Foreskin melanocyte (primary cell): ENCODE measurements at places on chromosomes 16 and 17.
A peak's percentile ranks its signal among the peaks of the same experiment; 100 is the strongest.

- no peak for DNase-seq
Observed at GRCh38 chr16:12426122-12426521, 377.6 kb downstream of the CPPED1 start.

GRCh38 chr17:77304051-77304745 is 163.4 kb downstream of the SEC14L1 start:
- DNase-seq: no peak

- DNase-seq: no peak
Observed at GRCh38 chr16:82358606-82359221, 188.7 kb upstream of the MPHOSPH6 start.

GRCh38 chr16:75088216-75088615 is 28.4 kb downstream of the LDHD start:
- DNase-seq: no peak

- DNase-seq: no peak
Observed at GRCh38 chr17:29368926-29369325, 21.2 kb upstream of the TAOK1 start.

DNA sequence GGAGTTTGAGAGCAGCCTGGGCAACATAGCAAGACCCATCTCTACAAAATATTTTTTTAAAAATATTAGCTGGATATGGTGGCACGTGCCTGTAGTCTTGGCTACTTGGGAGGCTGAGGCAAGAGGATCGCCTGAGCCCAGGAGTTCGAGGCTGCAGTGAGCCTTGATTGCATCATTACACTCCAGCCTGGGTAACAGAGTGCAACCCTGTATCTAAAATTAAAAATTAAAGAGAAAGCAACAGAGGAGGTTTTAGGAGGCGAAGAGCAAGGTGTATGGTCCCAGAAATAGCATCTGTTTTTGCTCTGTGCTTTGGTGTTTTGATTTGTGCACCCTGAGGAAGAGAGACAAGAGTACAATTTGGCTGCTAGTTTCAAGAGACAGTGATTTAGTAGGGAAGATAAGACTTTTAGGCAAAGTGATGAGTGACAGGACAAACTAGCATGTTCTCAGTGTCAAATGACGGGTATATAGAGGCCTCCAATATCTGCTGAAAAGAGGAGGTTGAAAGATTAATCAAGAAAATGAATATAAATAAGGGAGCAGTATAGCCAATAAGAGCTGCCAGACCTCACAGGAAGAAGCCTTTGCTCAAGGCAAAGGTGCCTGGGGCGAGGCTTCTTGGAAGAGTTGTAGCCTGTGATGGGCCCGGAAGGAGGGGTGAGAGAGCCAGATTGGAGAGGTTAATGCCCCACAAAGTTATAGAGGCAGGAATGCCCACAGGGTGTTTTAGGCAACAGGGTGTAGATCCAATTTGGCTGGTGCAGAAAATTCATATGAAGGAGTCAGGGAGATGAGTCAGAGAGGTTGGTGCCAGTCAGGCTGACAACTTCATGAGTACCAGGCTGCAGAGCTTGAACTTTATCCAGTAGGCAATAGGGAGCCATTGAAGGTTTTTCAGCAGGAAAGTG is 11.4 kb downstream of the HLF start:
- no peak for DNase-seq

- no peak for DNase-seq
Observed at GRCh38 chr16:68793401-68793857, 49.9 kb upstream of the TANGO6 start.

DNA sequence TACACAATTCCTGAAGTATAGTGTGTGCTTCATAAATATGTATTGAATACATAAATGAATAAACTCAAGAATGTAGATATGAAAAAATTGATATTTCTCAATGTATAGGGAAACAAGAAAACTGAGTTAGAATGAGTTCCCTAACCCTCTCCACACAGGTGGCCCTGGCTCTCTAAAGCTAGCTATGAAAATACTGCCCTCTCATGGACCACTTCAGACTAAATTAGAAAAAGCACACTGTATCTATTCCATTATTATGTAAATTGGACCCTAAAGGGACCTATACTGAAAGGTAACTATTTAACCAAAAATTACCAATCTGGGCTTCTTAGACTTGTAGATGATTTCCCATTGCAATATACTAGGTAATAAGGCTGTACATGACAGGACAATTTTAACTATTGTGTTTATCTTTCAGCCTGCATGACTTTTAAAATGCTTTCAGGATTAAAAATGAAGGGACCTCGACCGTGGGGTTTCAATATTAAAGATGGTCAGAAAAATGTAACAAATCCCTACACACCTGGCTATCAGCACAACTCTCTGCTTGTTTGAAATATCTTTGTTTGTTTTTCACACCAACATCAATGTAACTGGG is 672.5 kb upstream of the KIF2B start:
- no peak for DNase-seq

DNA sequence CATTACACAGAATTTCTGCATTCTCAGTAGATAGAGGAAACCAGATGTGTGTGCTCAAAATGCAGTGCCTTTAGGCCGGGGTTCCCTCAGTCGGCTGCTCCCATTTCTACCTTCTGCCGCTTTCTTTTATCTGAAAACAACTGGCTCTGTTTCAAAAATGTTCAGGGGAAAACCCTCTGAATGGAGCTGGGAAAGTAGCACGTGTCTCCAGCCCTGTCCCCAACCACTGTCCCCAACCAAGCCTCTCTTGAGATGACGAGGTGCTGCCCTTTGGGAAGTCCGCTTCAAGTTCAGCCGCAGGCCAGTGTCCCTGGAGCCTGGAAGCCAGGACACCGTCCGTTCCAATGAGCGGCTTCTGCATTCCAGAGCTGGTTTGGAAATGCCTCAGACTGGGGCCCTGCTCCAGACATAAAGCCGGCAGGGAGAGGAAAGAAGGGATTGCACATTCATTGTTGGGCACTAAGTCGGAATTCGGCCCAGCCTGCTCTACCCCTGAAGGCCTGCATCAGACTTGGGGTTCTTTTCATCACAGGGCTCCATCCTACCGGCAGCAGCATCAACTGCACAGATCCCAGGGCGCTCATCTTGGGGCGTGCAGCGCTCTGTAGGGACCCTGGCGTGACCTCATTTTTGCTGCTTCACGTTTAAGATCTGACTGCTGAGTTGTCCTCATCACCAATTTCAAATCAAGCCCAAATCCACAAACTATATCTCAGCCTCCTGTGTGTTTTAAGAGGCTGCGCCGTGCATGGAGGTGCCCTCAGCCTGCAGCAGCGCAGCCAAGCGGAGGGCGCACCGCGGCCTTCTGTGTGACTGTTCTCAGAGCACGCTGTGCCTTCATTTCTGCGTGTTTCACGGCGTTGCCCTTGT is 111.3 kb downstream of the BANP start:
- no peak for DNase-seq

DNA sequence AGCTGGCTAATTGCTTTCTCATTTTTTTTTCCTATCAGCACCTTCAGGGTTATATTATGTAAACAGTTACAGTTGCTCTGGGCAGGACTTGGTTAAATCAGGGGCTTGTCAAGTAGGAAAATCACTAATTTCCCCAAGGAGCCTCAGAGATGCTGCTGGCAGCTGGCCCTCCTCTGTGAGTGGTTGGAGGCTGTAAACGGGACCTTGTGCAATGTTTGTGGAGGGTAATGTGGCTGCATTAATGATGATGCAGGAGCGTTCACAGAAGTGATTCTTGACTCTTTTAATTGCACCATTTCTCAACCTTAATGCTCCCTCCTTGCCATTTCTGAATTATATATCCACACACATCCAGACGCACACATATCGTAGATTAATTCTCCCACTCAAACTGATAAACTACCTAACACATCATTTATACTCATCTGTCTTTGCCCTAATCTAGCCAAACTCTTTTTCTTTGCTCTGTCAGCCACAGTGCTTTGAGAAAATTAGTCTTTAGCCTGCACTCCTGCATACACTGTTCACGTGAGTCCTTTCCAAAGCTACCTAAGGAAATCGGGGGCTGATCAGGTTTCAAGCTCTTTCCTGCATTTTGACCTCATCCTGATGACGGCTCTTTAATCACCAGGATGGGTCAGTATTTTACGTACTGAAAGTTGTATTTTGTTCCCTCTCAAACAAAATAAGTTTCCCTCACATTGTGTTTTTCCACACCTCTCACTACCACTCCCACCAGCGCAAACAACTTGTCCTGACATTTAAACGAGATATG is 154.4 kb upstream of the PIRT start:
- no peak for DNase-seq

DNA sequence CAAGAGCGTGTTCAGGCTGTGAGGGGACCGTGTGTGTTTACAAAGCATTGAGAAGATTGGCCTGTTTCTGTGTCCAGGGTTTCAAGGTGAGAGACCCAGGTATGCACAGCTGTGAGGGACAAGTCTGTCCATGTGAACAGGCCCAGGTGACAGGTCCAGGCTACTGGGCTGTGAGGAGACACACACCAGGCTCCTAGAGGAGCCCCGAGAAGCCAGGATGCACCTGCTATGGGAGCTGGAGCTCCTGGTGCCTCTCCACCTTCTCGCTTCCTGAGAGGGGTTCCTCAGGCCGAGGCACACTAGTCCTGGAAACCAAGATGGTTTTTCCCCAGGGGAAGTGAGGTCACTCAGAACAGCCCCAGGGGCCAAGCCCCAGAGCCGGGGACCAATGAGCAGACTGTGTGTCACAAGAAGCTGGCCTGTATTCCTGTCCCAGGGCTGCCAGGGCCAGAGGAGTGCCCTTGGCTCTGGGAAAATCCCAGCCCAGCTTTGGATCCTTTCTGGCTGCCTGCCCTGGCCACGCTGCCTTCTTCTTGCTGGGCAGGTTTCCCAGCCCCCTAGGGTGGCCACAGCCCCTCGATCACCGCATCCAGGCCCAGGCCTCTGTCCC is 153.4 kb upstream of the PLCG2 start:
- no peak for DNase-seq

DNA sequence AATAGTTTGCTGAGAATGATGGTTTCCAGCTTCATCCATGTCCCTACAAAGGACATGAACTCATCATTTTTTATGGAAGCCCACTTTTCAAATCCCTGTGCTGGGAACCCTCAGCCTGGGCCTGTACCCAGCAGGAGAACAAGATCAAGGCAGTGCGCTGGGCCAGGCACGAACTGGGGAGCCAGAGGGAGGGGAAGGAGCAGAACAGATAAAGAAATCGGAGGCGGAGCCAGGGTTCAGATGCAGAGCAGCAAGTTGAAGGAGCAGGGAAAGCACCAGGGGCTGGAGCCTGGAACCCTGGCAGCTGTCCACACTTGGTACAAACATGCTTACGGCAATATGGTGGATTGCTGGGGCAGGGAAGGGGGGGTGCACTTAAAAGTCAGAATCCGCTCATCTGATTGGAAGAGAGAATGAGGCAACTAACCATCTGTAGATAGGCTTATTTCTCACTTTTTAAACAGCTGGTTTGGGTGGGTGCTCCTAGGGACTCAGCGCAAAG is 107.5 kb downstream of the NOG start:
- no peak for DNase-seq

DNA sequence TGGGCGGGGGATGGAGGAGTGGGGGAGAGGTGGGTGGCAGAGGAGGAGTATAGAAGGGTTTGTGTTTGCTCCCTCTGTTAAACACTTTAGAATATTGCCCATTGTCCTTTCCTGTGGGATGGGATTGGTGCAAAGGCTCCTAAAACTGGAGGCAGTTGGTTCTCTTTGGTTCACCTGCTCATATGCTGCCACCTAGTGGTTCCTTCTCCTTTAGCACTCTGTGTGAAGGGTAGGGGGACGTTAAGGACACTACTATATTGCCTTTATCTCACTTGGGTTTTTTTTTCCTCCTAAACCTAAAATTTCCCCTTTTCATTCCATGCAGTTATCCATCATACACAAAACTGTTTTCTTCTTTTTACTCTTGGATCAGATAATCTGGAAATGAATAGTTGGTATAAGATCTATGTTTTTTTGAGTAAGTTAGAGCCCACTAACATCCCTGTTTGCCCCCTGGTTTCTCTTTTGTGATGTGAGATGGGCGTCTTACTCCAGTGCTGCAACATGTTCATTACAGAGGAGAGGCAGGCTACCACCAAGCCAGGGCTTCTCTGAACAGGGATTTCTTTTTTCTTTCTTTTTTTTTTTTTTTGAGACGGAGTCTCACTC is 23.8 kb downstream of the SNX11 start:
- peak; percentile 34 for DNase-seq

GRCh38 chr16:27080895-27081294 is 14.2 kb downstream of the C16orf82 start:
- no peak for DNase-seq

GRCh38 chr16:23827057-23827456 is 8.7 kb upstream of the PRKCB start:
- no peak for DNase-seq

GRCh38 chr17:33572615-33573014 is 279.5 kb upstream of the ASIC2 start:
- no peak for DNase-seq

- no peak for DNase-seq
Observed at GRCh38 chr16:63323055-63323454, 1286.8 kb upstream of the CDH8 start.

GRCh38 chr16:88713568-88714419 is 7.5 kb downstream of the CTU2 start:
- DNase-seq: no peak

GRCh38 chr17:8954339-8954738 is 11.2 kb downstream of the PIK3R5 start:
- no peak for DNase-seq

GRCh38 chr17:1643999-1644492 is 1.5 kb downstream of the SCARF1 start:
- DNase-seq: no peak

DNA sequence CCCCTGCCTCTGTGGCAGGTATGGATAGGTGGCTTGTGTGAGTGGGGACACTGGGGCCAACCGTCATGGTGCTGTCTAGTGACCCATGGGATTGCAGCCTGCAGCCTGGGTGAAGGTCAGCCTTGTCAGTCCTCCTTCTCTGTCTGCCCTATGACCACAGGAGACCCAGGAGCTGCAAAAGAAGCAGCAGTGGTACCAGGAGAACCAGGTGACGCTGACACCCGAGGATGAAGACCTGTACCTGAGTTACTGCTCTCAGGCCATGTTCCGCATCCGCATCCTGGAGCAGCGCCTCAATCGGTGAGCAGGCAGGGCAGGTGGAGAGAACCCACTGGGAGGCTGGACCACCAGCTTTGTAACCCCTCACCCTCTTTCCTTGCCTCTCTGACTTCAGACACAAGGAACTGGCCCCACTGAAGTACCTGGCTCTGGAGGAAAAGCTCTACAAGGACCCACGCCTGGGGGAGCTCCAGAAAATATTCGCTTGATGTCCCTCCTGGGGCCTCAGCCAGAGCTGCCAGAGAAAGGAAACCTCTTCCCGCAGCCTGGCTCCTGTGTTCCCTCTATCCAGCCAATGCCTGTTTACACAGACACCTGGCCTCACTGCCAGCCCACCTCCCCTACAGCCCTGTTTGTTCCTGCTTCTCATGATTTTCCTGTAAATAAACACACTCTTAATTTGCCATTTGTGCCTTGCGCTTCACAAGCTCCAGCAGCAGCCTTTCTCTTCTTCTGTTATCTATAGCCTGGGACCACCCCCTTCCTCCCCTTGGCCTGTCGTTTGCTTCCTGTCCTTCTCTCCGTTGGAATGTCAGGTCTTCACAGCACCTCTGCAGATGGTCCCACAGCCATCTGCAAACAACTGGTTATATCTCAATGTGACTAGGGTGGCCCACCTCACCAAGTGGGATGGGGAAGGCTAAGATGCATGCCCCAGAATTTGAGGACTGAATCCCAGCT is 4.5 kb upstream of the KATNB1 start:
- no peak for DNase-seq

- DNase-seq: peak; percentile 92
Observed at GRCh38 chr17:40111221-40112128, 10.3 kb upstream of the MSL1 start.

GRCh38 chr17:74235911-74236371 is 22.6 kb downstream of the TTYH2 start:
- no peak for DNase-seq

GRCh38 chr17:45920083-45920482 is 25.7 kb downstream of the MAPT start:
- no peak for DNase-seq
